Stimulated activated CD8-positive, alpha-beta memory T cell treated with anti-CD3 and anti-CD28 coated beads, Interleukin-15, amount 100 ng/mL, for 24 hours (primary cell): ENCODE measurements at places on chromosomes 7 and 10.

GRCh38 chr10:132520177-132520811 is 17.3 kb upstream of the INPP5A start:
- no peak for DNase-seq

DNA sequence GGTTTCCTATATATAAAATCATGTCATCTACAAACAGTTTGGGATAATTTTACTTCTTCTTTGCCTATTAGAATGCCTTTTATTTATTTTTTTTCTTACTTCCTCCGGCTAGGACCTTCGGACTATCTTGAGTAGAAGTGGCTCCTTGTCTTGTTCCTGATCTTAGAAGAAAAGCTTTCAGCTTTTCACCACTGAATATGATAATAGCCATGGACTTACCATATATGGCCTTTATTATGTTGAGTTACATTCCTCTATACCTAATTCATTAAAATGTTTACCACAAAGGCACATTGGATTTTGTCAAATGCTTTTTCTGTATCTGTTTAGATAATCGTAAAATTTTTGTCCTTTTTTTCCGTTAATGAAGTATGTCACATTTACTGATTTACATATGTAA is 395.7 kb downstream of the NXPH1 start:
- no peak for DNase-seq

DNA sequence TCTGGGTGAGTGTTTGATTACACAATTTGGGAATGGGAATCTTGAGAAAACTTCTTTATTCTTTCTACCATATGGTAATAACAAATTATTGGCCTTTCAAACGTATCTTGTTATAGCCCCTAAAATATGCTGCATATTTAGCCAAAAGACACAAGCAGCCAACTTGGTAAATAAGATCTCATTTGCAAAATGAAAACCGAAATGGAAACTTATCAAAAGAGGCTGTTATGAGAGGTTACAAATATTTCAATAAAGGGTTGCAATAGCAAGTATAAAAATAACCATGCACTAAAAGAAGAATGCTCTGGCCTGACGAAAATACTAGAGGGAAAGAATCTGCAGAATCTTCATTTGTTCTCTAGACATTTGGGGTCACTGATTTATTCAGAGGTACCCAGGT is 259.5 kb upstream of the LRRN3 start:
- DNase-seq, result no peak

DNA sequence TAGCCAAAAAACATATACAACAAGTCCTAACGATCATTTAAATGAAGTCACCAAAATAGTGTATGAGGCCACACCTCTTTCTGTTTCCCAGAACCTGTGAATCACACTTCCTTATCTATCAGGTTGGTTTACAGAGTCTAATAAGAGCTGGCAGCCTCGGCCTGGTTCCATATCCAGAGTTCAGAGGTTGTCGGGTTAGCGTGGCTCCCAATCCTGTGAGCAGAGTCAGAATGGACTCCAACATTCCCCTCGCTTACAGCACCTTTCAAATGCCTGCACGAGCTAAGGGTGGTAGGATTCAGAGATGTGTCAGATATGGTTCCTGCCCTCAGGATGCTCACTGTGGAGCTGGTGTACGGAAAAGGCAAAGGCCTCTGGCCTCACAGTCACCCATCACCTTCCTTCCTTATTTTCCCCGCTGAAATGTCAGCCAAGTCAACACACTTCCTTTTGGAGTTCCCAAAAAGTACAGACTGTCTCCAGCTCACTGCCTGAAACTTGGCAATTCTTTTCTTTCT is 6.0 kb downstream of the IL15RA start:
- DNase-seq, result no peak

GRCh38 chr10:130772676-130773075 is 538.8 kb downstream of the TCERG1L start:
- DNase-seq, result no peak

GRCh38 chr10:105494944-105495343 is 853.9 kb downstream of the SORCS3 start:
- no peak for DNase-seq

- no peak for DNase-seq
Measured at GRCh38 chr7:36207451-36208291, 54.6 kb downstream of the EEPD1 start.

GRCh38 chr10:79471776-79472175 is 26.4 kb upstream of the ZCCHC24 start:
- DNase-seq, result no peak

DNA sequence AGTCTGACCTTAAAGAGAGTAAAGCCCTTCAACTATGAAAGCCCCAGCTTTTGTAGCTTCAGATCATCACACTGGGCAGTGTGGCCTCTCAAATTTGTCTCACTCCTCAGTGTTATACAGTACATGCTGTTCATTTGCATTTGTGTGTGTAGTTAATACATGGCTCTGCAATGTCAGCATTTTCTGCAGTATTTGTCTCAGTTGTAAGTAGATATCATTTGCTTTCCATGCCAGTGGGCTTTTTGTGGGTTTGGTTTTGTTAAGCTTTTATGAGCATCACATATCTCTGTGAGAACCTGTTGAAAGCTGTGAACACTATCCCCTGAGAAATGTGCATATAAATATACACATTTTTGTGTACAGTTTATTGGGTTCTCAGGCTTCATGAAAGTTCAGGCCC is 57.0 kb downstream of the ZNF277 start:
- no peak for DNase-seq

DNA sequence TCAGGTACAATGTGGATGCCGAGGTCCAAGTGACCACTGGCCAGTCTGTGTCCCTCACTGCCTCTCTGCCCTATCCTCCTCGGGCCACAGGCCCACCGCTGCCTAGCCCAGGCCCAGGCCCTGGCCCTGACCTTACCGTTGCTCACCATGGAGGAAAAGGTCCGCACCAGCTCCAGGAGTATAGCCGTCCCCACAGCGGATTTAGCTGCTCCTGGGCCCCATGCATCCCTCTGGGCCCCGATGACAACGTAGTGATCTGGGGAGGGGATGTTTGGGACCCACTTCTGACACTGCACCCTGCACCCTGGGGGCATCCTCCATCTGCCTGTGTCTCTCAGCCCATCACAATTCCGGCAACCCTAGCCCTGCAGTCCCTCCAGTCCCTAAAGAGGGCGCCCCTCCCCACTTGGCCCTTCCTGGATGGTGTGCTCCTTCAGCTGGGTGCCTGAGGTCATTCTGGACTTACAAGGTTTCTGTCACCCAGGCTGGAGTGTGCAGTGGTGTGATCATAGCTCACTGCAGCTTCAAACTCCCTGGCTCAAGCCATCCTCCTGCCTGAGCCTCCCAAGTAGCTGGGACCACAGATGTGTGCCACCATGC is 12.1 kb downstream of the TFR2 start:
- DNase-seq, result no peak

DNA sequence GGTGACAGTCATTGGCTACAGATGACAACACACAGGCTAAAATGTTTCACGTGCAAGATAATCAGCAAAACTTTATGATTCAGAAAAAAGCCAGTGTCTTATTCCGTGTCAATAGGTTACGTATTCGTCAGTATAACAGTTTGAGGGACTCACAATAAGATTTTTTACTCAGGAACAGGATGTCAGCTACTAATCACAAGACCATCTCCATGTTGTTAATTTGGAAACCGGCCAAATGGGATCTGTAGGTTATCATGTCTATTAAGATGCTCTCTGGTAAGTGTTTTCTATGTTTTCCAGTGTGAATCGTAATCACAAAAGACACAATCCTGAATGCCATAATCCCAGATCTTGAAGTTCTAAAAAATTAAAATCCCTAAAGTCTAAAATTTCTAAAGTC is 197.3 kb downstream of the ETV1 start:
- DNase-seq, result no peak

- no peak for DNase-seq
Measured at GRCh38 chr10:79274279-79275104, 72.8 kb upstream of the PPIF start.

GRCh38 chr7:50707236-50708006 is 75.3 kb downstream of the GRB10 start:
- no peak for DNase-seq

DNA sequence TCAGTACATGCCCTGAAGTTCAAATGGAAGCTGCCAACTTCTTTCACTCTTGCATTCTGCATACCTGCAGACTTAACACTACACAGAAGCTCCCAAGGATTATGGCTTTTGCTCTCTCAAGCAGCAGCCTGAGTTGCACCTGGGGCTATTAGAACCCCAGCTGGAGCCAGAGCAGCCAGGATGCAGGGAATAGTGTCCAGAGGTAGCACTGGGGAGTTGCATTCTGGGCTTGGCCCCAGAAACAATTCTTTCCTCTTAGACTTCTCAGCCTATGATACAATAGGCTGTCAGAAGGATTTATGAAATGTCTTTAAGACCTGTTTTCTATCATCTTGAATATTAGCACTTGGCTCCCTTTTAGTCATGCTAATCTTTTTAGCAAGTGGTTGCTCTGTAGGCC is 886.7 kb upstream of the GHITM start:
- no peak for DNase-seq

GRCh38 chr10:61283481-61284221 is 169.5 kb downstream of the TMEM26 start:
- DNase-seq, result no peak

GRCh38 chr10:60820093-60820754 is 41.9 kb downstream of the CDK1 start:
- DNase-seq, result no peak

DNA sequence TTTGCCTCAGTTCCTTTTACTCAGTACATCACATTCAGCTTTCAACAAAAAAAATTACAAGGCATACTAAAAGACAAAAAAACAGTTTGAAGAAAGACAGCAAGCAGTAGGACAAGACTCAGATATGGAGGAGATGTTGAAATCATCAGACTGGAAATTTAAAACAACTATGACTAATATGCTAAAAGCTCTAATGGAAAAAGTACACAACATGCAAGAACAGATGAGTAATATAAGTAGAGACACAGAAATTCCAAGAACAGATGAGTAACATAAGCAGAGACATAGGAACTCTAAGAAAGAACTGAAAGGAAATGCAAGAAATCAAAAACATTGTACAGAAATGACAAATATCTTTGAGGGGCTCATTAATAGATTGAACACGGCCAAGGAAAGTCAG is 402.6 kb downstream of the NEBL start:
- no peak for DNase-seq

GRCh38 chr10:113138937-113139585 is 189.0 kb downstream of the TCF7L2 start:
- DNase-seq, result no peak

DNA sequence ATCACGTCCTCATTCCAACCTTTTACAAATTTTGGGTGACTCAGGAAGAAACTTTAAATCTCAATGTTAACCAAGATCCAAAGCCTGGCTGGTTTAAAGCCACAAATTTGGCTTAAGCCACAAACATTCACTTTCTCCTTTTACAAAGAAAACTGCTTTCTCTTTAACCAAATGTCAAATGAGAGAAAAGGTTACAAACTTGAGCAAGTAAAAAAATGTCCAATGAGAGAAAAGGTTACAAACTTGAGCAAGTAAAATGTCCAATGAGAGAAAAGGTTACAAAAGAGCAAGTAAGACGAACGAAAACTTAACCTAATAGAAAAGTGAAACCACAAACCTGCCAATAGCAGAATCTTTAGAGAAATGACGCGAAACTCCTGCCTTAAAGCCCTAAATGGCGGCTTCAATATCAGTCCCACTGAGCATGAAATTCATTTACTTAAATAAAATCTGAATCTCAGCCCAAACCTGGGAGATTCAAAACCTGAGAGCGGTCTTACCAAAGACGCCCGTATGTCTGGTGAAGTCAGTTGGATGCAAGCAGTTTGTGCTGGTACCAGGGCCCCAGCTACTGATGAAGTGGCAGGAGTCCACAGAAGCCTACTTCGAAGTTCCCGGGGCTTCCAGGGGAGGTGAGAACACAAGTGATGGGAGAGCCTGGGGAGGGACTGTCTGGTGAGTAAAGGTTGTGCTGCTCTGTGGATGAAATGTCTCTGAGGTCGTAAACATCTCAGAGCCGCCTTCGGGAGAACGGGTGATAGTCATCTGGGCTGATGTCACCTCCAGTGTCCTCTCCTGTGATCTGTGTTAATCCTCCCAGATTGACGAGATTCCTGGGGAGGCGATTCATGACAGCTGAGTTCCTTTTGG is 74.6 kb downstream of the PAXIP1 start:
- DNase-seq, result peak; percentile 22

DNA sequence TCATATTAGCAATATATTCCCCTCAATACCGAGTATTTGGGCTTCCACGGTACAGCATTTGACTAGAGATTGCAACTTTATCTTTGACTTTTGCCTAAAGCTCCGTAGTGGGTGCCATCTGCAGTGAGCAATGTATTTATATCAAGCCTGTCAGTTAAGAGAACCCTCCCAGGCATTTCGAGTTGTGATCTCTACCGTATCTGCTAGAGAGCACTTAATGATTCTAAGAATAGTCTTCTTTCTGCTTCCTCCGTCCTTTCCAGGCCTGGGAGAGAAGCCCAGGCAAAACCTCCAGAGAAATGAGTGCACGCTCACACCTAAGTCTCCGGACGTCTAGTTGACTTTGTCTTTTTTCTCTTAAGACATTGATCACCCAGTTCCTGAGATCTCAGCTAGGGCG is 210.6 kb downstream of the KLF6 start:
- DNase-seq, result no peak

- no peak for DNase-seq
Measured at GRCh38 chr7:3710531-3710930, 409.5 kb downstream of the SDK1 start.

- DNase-seq, result no peak
Measured at GRCh38 chr10:125222515-125223308, 62.3 kb upstream of the CTBP2 start.

DNA sequence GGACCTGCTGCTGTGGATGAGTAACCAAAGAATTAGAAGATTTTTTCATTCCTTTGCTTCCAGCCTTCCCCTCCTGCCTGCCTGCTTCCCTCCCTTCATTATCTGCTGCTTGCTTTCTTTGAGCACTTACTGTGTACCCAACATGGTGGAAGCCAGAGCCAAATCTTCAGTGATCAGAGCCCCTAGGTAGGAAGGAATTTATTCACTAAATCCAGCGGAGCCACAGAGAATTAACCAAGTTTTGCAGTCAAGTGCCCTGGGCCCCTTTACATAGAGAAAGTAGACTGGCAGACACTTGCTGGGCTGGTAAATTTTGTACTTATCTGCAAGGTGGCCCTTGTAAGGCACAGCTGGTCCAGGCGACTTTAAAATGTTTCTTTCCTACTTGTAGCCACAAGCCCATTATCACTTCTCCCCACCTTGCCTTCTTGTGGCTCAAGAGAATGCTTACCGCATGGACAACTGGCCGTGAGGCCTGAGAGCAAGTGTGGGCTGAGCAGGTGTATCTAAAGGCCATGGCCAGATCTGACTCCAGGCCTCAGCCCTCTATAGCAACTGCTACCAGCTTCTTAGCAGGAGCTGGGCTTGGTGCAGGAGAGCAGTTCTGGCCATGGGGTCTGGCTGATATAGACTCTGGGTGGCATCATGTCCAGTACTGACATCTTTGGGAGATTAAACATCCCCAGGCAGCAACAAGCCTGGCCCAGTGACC is 11.1 kb downstream of the UNC5B start:
- DNase-seq, result no peak

GRCh38 chr7:102320601-102321350 is 34.1 kb downstream of the SH2B2 start:
- DNase-seq, result no peak

- DNase-seq, result no peak
Measured at GRCh38 chr7:49821181-49821580, 47.7 kb downstream of the VWC2 start.
